Esophagus squamous epithelium (tissue), 5 donors: ENCODE measurements at places on chromosomes 11 and 22.

GRCh38 chr22:27273853-27274252 is 527.7 kb downstream of the MN1 start:
- no peak for DNase-seq

DNA sequence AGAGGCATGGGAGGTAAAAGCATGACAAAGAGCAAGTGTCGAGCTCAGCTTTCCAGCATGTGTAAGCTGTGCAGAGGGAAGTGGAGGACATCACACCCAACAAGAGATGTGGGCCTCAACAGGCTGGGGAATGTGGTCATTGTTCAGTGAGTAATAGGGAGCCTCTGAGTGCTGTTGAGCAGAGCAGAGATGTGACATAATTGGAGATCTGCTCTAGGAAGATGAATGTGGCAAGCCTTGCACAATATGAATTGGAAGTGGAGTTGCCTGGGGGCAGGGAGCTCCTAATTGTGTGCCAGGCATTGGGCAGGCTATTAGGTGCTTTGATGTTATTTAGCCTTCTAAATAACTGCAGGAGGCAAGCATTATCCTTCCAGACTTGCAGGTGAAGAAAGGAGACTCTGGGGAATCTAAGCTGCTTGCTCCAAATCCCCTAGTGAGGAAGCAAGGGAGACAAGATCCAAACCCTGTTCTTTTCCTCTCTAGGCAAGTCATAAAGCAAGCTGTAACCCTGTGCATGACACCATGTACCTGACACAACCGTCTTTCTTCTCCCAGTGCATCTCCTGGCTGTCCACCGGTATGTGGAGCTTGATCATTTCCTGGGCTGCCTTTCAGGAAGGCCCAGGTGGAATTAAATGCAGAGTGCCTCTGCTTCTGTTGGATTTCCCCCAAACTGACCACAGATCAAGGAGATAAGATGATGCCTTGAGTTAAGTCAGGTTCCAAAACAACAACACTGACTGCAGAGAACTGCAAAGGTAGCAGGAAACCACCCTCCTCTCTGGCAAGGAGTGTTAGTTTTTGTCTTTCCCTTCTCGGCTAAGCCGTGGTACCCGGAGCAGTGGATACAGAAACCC is 221.4 kb downstream of the TENM4 start:
- DNase-seq: no peak

- no peak for DNase-seq
These were observed 66.8 kb downstream of the ZC3H12C start for GRCh38 chr11:110160016-110160415.

DNA sequence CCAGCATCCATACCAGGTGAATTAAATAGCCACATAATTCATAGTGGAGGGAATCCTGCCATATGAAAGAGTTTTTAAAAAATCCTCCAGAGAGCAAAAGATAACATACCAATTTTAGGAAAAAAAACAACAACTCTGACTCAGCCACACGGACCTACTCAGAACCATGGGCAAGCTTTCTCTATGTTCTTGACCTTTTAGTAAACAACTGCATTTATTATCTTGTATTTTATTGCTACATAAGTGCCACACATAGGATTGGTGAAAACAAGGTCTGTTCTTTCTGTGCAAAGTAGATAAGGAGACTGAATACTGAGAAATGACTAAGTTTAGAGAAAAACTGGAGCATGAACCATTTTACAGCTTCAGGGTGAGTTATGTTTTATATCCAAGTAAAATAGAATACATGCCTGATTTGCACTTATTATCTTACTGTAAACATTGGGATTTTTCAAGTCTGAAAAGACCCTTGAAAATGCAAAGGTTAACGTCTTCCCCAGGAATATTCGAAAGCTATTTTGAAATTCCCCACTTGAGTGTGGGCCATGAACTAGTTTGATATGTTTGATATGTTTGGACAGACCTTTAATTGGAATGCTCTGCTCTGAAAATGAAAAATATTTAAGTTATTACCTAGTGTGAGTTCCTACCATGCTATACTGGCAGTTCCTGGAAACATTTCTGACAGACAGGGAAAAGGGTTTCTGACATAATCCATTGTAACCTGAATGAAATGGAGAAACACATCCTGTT is 89.5 kb upstream of the DDI1 start:
- DNase-seq: no peak

DNA sequence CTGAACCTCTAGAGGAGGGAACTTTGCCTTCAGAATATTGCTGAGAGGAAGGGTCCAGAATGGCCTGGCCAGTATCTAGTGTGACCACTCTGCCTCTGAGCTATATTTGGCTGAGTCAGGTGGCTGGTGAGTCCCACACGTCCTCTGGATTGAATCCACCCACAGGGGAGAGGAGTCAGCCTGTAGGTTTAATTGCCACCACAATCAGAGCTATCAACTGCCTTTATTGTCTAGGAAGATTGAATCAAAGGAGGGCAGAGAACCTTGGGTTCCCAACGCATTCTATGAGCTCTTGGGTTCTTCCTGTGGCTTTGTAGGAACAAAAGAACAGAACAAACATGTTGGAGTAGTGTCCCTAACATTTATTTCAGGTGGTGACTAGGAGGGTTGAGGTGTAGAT is 67.7 kb downstream of the ST3GAL4 start:
- DNase-seq: no peak

DNA sequence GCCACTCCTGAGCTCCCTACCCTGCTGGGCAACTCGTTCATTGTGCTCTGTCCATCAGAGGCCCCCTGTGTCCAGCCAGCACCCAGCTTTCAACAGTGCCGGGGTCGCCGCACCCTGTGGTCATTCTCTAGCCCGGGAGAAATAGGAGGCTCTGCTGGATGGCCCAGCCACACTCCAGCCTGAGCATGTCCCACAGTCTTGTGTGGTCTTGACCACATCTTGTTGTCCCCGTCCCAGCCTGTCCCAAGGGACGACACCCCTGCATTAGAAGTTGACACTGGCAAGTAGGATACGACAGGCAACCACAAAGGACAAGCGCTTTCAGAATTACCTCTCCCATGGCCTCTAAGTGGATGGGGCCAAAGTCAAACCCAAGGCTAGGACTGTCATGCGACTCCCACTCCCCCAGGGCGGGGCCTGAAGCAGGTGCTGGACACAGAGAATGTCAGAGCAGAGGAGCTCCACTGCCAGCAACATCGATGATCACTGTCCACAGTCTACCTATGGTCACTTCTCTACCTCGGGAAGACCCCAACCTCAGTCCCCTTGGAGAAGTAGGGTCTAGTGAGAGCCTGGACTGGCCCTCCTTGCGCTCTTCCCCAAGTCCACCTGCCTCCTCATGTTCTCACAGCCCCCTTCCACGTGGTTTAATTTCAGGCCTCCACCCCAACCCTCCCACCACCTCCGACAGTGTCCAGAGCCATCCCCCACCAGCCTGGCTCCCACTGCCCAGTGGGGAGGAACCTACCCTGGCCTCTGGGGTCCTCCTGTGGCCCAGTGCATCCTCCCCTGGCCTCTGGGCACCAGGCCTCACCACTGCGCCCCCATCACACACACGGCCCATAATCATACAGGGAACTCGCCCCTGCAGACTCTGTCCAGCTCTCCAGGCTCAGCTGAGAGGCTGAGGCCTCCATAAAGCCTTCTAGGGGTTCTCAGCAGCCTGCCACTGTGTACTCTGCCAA is 4.4 kb upstream of the DGCR2 start:
- DNase-seq: no peak

GRCh38 chr11:122512688-122513087 is 142.8 kb upstream of the UBASH3B start:
- no peak for DNase-seq

DNA sequence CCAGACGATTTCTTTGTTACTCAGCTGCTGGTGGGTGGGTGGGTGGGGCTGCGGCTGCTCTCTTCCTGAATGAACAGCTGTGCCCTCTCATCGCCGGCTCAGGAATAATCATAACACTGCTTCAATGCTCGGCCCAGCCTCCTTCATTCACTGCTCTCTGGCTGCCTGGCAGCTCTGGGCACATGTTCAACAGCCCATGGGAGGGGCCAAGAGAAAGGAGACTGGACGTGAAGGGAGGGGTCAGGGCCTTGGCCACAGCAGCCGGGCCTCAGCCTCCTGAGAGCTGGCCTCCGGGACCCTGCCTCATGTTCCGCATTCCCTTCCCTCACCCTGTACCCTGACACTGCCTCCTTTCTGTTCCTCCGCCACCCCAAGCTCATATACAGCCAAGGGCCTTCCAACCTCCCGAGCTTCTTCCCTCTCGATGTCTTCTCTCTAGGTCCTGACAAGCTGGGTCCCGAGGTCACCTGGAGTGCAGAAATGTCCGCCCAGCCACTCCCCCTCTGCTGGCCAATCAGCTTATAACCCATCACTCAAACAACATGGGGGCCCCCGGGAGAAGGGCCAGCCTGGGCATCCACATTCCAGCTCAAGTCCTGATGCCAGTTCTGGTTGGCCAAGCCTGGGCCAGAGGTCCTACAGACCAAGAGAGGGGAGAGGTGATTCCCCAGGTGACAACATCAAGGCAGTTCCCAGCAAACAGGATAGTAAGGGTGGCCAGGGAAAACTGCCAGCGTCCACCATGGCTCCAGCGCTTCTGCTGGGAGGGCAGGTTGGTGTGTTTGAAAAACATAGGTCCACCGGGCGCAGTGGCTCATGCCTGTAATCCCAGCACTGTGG is 3.2 kb upstream of the CSDC2 start:
- no peak for DNase-seq
